Left forelimb (tissue), 1 donor: ENCODE measurements at places on chromosomes 4 and X.

DNA sequence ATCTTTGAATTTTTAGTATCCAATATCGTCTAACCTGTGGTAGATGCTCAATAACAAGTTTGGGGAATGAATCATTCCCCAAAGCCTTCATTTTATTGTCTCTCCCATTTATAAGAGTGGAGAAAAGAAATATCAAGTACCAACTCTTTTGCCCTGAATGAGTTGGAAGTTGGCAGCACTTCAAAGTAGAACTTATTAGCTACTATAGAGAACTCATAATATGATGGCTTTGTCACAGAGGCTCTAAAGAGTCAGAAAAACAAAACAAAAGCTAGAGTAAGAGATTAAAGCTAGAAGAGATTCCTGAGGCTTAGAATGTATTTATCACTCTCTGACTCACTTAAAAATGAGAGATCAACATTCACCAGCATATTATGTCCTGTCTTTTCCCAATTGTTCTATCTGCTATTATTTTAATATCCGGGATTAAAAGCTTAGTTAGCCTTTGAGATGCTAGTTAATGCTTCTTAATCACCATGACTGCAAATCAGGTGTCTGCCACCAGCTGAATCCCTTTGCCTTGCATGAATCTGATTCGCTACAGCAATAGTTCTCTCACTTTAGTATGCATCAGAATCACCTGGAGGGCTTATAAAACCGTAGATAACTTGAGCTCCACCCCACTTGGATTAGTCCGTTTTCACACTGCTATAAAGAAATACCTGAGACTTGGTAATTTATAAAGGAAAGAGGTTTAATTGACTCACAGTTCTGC lies 77.9 kb downstream of the PALLD start:
- no peak for DNase-seq

DNA sequence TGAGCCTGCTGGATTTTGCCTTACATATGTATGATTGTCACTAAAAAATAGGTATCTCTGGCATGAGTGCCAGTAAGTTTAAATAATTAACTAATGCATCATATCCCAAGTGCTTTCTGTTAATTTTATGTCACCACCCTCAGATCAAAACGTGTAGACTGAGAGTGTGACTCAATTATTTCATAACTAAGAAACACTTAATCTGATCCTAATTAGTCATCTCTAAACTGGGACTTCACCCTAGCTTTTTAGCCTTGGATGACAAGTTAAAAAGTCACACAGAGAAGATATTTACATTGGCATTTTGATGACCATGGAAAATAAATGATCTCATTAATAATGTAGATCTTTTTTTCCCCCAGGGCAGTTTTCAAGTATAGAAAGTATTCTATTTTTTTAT lies 23.1 kb upstream of the SLC6A14 start:
- DNase-seq = no peak

DNA sequence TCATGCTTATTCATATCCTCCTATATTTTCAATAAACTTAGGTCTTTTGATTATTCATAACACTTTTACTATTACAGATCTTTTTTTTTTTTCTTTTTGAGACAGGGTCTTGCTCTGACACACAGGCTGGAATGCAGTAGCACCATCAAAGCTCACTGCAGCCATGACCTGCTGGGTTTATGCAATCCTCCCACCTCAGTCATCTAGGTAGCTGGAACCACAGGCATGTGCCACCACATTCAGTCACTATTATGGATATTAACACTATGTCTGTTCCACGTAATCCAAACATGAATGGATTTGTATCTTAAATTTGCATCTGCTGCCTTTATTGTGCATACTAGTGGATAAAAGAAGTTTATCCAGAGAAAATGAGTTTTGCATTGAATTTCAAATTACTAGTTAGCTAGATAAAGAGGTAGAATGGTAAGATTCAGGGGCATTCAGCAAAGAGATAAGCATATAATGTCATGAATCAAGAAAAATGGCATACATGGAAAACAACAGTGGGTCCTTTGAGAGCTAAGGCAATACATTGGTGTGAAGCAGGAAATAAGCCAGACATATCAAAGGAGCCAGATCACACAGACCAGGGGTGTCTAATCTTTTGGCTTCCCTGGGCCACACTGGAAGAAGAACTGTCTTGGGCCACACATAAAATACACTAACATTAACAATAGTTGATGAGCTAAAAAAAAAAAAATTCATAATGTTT lies 13.9 kb downstream of the ANAPC10 start:
- DNase-seq = no peak

DNA sequence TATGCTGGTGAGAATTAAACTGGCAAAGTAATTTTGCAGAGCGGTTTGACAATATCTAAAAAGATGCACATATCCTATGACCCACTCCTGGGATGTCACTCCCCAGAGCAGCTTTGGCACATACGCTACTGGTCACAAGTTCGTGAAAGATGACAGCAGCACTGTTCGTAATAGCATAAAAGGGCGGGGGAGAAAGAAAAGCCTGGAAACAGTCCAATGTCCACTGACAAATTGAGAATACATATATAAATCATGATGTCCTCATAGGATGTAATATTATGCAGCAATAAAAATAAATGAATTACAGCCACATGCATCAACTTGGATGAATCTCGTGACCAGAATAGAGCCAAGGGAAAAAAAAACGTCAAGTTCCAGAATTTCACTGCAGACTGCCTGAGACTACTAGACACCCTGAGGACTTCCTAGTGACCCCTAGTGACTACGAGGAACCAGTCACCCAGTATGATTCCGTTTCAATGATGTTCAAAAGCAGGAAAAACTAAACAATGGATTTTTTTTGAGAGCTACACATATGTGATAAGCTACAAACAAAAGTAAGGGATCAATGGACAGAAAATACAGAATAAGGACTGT lies 1.8 kb downstream of the PCSK1N start:
- no peak for DNase-seq

GRCh38 chr4:84177831-84178542 lies 321.1 kb downstream of the NKX6-1 start:
- DNase-seq = no peak

DNA sequence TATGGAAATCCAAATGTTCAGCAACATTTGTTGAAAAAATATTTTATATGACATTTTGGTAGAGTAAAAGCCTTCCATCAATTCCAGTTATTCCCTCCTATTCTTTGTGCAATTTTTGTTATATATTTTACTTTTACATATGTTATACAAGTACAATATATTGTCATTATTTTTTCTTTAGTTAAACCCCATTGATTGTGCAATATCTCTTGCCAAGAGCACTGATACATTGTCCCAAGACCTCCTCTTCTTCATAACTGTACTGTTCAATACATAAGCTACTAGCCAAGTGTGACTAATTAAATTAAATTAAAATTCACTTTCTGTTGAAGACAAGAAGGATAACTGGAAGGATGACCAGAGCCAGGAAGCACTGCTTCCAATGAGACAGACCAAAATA lies 527.5 kb downstream of the TMA16 start:
- DNase-seq = no peak

GRCh38 chrX:25285598-25285997 lies 269.8 kb upstream of the ARX start:
- no peak for DNase-seq

GRCh38 chr4:20126906-20127305 lies 124.8 kb upstream of the SLIT2 start:
- no peak for DNase-seq

GRCh38 chr4:153652051-153652784 lies 31.9 kb upstream of the TLR2 start:
- DNase-seq = no peak

DNA sequence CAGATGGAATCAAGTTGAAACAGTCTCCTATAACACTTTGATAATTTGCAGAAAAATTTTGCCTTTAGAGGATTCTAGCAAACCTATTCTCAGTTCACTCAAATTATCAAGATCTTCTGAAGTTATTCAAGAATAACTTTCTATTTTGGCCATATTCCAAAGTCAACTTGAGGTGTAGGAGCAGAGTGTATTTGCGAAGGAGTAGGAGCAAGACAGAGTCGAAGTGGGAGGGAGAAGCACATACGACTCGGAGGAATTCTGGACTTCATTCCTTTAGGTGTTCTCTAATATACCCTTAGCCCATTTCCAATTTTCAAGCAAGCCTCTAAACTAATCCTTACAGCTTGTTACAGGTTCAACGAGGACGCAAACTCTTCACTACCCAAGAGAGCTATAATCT lies 252.9 kb downstream of the GPM6A start:
- DNase-seq = no peak

DNA sequence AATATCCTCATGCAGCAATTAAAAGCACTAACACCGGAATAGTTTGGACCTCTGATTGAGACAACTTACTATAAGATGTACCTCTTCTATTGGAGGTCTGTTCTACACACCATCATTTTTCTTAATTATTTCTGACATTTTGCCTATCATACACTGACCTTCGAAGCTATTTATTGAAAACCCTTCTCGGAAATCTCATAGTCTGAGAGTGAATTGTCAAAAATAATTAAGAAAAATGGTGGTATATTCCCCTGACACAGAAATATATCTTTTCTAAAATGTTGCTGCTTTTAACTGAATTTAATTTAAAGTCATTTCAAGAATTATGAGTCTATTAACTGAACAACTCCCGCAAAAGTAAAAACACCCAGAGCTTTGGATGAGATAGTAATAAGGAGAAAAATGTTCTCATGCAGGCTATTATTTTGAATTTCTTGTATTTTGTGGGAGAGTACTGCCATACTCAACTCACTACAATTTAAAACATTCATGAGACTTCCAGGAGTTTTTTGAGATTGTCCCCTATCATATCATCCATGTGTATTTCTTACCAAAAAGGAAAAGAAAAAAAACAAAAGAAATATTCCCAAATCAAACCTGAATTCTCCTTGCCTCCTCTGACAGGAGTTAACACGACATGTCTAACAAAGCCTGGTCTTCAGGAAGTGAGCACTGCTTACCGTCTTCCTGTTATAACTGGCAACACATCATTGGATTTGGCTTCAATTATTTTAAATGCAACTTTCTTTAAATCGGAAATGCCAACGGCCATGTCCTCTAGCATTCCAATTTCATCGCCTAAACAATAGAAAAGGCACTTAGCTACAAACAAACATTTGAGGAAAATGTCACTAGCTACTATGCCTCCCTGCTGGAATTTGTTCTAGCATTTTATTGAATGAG lies 485.3 kb downstream of the IL15 start:
- no peak for DNase-seq

GRCh38 chr4:1767061-1767769 lies 25.9 kb upstream of the FGFR3 start:
- DNase-seq = no peak

- DNase-seq = no peak
These were observed 602.9 kb upstream of the HTR2C start for GRCh38 chrX:113980953-113981352.

DNA sequence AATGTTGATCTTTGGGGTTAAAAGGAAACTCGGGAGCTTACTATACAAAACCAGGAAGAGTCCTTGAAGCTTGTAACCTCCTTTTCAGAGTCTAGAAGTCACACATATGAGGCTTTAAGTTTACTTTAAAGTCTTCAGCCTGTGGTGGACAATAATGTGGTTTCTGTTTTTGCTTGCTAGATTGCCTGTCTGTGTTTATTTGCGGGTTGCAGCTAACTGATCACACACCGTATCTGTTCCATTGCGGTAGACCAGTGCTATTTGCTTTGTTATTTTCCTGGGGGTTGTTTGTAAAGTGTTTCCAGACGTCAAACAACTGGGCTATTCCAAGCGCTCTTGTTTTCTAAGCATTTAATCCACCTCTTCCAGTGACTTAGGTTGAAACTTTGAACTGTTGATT lies 143.0 kb upstream of the GYPA start:
- no peak for DNase-seq

- no peak for DNase-seq
These were observed 60.3 kb downstream of the DLG3 start for GRCh38 chrX:70504772-70505450.

- DNase-seq = no peak
These were observed 226.9 kb upstream of the HCCS start for GRCh38 chrX:10884246-10884645.

GRCh38 chr4:87805971-87806370 lies 6.6 kb downstream of the IBSP start:
- DNase-seq = no peak

GRCh38 chrX:115966920-115967319 lies 203.6 kb upstream of the AGTR2 start:
- no peak for DNase-seq

DNA sequence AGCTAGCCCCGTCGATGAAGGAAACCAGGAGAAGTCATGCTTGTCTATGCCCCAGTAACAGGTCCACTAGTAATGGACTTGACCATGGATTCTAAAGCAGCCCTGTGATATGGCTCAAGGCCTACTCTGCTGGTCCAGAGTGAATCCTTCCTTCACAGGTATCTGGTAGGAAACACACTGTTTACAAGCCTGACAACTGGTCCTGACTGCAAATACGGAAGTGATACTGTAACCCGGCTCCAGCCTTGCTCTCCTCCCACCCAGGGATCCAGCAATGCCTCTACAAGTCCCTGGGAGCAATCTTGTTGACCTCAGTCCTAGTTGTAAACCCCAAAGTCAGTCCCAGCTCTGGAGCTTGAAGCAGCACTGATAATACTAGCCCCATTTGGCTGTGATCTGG lies 239.2 kb upstream of the GRID2 start:
- no peak for DNase-seq

GRCh38 chr4:151012820-151013219 lies 2.3 kb downstream of the LRBA start:
- no peak for DNase-seq

DNA sequence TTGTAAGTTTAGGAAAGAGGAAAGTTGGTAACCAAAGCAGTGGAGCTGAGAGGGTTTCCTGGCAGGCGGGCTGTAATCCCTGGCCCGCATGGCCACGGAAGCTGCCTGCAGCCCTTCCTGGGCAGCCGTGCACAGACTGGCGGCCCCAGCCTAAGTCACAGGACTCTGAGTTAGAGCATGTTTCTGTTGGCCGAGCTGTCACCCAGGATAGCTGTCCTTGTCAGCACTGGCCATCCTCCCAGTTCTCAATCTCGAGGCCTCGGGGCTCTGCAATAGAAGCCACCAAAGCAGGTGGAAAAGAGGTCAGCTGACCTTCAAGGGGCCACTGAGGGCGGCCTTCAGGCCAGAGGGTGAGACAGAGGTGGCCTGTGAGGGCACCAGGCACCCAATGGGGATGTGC lies 20.5 kb downstream of the PNMA6E start:
- DNase-seq = no peak

DNA sequence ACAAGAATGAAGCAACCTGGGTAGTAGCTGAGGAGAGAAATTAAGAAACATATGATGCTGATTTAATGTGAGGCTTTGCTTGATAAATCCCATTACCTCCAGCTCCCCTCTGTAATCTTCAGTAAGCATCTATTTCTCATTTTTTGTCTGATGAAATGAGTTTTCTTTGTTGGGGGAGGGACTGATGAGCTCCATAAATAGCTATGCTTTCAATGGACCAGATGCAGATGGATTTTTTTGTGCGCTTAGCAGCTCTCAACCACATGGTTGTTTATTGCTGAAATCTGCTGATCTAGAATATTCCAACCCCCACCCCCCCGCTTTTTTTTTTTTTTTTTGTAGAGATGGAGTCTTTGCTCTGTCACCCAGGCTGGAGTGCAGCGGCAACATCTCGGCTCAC lies 1082.0 kb downstream of the RAPGEF2 start:
- DNase-seq = no peak
